ENCODE measurements at places on chromosomes 6 and 20.

- no peak for DNase-seq
Measured at GRCh38 chr20:35876033-35876320, 78.3 kb downstream of the SCAND1 start.

DNA sequence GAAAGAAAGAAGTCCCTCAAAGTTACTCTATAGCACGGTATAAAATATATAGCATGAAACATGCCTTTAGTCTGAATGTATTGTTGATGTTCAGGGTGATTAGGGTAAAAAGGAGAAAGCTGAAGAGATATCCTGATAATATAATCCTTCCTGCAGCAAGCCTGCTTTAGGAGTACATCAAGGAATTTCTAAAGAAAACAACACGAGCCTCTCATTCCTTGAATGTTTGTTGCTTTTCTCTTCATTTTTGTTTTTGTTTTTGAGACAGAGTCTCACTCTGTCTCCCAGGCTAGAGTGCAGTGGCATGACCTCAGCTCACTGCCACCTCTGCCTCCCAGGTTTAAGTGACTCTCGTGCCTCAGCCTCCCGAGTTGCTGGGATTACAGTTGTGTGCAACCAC lies 79.1 kb downstream of the CD164 start:
- no peak for DNase-seq

DNA sequence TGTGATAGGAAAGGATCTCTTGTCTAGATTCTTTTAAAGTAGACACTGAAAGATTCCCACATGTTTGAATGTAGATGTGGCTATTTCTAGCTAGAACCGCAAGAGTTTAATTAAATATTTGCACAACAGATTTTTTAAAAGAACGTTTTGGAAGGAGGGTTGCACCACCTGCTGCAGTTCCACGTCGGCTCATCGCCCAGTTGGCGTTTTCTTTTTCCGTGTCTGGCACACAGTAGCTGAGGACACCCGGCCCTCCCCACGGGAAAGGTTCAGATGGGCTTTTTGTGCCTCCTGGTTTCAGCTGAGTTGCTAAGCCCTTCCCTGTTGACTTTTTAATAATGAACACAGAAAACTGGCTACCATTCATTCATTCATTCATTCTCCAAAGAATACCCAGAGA lies 41.8 kb upstream of the DOK5 start:
- DNase-seq = no peak

DNA sequence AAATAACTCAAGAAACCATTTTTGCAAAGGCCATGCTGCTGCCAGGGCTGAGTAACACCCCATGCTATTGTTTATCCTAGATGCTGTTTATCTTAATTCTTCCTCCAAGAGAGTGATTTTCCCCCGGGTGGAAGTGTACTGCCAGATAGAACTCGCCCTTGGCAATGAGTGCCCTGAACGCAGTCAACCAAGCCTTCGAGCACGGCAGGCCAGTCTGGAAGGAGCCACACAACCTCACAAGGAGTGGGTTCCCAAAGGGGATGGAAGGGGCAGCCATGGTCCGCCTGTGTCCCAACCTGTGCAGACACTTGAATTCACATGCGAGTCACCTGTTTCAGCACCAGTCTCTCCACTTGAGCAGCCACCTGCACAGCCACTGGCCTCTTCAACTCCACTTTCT lies 31.9 kb downstream of the PNPLA1 start:
- DNase-seq = no peak

DNA sequence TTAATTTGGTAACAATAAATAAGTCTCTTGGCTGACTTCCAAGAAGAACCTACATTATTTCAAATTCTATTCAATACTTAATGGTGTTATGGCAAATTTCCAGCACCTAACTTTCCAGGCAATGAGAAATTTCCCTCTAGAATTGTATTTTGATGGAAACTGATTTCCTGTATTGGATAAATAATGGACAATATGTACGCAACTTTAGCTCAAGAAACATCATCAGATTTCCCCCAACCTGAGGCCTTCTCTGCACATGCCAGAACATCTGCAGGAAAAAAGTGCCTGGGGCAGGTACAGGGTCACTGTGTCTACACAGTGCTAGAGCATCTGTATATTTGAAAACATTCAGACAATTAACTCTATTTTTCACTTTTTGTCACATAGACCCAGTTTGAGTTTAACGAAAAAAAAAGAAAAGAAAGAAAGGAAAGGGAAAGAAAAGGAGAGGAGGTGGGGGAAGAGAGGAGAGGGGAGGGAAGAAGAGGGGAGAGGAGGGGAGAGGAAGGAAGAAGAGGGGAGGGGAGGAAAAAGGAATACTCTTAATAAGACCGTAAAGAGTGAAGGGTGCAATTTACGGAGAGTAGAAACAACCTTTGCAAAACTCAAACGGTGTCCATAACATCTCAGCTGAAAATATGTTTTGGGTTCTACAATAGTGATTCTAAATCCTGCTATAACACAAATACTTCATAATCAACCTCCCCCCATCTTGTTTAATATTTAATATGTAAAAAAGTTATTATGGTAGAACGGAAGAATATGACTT lies 130.0 kb downstream of the TSHZ2 start:
- DNase-seq = no peak

DNA sequence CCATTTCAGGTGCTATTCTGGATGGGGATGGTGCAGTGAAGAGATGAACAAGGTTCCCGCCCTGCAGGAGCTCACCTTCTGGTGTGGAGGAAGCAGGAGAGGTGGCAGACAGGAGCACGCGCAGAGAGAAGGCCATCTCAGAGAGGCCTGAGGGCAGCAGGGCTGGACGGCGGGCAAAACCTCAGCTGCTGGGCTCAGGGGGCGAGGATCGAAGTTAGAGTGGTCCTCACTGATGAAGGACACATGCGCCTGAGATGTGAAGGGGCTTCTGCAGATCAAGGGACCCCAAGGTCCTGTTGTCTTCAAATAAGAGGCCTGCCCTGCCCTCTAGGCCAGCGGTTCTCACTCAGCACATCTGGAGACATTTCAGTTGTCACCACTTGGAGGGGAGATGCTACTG lies 198.4 kb upstream of the PMEPA1 start:
- no peak for DNase-seq

DNA sequence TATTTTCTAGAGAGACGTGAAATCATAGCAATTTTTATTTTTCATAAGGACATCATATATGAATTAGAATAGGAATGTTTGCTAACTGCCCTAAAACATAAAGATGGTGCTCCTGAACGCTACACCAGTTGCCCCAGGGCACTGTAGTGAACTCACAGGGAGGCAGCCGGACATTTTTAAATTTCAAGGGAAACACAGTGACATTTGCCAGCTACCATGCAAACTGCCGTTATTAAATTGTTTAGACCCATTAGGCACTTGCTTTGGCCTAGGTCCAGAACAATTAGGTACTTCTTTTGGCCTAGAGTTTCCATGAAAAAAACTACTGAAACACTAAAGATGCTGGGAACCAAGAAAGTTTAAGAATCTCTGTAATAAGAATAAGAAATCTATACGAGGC lies 24.9 kb upstream of the CFAP206 start:
- no peak for DNase-seq

DNA sequence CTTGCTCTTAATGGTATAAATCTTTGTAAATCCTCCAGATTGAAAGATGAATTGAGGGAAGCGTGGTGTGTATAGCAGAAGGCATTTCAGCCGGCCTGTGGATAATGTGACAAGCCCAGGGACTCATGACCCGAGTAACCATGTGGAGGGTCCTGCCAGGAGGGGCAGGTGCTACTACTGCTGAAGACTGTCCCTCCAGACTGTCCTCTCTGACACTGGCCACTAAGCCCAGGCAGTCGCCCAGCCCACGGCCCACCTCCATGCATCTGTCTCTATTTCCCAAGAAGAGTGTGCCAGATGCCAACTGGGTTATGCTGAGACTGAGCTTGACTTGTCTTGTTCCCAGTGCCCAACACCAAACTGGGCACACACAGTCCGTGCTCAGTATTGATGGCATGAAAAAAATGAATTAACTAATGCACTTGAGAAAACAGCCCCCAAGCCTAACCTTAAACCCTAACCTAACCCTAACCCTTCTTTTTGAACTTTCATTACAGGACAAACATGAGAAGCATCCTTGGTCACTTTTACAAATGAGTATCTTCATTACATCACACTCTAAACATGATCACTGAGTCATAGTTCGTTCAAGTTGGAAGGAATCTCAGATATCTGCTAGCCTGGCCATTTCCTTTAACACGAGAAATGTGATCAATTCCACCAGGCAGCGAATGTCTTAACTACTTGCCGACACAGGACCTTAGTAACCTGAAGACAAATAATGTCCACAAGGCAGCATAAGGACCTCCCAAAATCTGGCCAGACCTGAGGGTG lies 182.2 kb upstream of the RREB1 start:
- no peak for DNase-seq

DNA sequence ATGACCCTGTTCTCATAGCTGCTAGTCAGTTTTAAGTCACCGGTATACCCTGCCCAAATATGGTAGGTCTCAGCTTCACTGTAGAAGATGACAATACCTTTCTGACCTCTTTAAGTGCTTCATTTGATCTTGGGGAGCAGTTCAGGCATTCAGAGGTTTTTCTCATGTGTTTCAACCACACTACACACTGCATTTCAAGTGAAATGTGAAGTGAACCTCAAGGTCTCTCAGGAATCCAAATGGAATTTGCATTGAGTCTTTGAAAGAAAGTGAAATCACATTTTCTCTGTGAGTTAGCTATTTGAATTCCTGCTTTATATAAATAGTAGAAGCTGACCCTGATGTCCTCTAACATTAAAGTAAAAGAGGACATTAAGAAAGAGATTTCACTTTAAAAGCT lies 461.6 kb downstream of the ADGRB3 start:
- no peak for DNase-seq

GRCh38 chr6:7235712-7236305 lies 77.2 kb downstream of the SSR1 start:
- DNase-seq = no peak

GRCh38 chr6:125748406-125749172 lies 843 bp upstream of the HEY2 start:
- DNase-seq = no peak

DNA sequence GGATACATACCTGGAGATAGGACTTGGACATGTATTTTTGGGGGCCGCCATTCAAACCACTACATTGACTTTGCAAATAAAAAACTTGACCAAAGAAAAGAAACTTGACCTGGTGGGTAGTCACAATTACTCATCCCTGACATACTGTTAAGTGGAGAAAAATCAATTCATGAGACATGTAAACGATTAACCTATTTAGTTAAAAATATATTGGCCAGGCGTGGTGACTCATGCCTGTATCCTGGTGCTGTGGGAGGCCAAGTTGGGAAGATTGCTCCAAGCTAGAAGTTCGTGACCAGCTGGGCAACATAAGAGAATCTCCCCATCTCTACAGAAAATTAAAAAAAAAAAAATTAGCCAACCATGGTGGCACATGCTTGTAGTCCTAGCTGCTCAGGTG lies 2.5 kb upstream of the SRSF12 start:
- DNase-seq = no peak
